Stimulated activated CD4-positive, alpha-beta T cell treated with anti-CD3 and anti-CD28 coated beads, Interleukin-15, amount 100 ng/mL, for 24 hours (primary cell): ENCODE measurements at places on chromosomes 16 and 17.

DNA sequence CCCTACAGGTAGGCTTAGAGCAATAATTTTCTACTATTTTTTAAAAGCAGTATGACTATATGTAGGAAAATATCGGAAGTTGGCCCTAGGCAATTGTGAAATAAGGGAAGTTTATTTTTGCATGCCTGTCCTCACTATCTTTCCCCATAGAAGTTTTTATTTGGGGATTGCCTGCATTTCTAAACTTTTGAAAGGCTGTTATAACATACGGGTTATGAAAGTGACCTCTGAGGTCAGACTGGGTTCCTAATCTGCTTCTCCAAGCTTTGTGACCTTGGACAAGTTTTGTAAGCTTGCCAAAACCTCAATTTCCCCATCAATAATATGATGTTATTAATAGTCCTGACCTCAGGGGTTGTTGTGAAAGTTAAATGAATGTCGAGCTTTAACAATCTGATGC, 67.1 kb downstream of the ARHGAP44 start:
- no peak for DNase-seq

DNA sequence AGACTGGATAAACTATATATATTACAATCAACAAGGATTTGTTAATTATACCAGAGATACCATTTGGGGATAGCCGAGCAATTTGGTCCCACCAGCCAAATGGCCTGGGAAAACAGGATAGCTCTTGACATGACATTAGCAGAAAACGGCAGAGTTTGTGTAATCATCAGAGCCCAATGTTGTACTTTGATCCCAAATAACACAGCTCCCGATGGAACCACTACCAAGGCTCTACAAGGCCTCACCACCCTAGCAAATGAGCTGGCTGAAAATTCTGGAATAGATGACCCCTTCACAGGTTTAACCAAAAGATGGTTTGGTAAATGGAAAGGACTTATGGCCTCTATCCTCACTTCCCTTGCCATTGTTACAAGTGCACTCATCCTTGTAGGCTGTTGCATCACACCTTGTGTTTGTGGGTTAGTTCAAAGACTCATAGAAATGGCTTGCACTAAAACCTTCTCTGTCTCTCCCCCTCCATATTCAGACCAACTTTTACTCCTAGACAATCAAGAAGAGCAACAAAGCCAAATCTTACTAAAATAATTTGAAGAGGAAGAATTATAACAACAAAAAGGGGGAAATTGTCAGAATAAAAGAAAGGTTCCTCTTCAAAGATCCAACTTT, 9.5 kb downstream of the TXNL4B start:
- no peak for DNase-seq

- no peak for DNase-seq
Observed at GRCh38 chr16:31020536-31020935, 10.1 kb upstream of the STX1B start.

DNA sequence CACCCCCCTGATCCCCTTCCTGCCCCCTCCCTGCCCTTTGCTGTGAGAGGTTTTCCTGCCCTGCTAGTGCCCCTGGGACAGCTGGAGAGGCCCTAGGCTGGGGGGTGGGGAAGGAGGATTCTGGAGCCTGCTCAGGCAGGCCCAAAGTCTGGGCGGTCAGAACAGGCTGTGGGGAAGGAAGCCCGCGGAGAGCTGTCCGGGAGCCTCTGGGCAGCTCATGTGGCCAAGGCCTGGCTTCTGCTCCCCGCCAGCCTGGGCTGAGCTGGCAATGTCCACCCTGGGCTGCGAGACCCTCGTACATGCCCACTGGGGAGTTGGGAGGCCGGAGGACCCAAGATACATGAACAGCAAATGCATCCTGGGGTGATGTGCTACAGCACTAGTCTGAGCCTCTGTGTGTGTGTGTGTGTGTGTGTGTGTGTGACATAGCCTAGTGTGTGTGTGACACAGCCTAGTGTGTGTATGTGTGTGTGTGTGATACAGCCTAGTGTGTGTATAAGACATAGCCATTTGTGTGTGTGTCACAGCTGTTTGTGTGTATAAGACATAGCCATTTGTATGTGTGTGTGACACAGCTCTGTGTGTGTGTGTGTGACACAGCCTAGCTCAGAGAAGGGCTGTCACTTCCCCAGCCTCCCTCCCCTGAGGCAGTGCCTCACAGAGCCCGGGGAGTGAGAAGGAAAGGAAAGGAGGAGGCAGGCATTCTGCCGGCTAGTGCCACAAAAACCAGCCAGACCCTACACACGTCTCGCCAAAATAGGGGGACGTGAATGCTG, 201.4 kb upstream of the CIBAR2 start:
- no peak for DNase-seq

- no peak for DNase-seq
Observed at GRCh38 chr17:30514895-30515596, 37.8 kb downstream of the GOSR1 start.

DNA sequence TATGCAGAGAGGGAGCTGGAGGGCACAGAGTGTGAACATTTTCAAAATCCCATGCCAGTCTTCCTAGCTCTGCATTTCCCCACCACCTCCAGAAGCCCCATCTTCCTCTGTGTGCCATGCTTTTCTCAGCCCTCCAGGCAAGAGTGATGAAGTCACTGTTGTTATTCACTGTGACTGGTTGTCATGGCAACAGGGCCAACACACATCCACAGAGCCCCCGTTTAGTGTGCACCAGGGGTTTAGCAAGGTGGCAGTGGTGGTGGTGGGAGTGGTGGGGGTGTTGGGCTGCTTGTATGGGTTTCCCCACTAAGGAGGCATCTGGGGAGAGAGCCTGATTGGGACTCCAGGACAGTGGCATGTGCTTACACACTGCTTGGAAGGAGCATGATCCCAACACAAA, 309.9 kb upstream of the ASIC2 start:
- DNase-seq = no peak
